ENCODE measurements at places on chromosomes 7 and 10.

DNA sequence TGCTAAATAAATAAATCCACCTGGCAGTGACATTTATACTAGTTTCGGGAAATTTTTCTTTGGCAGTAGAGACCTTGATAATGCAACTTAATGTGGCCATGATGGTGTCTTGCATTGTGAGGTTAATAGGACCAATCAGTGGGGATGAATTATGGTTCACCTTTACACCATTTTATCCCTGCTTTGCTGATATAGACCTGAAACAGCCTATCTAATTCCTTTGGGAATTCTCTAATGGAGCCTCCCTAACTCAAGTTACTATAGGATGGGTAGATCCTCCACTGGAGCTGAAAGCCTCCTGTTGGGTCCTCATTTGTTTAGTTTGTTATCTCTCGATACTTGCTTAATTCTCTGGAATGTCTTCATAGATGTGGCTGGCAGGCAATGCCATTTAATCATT lies 276.7 kb downstream of the CNTNAP2 start:
- DNase-seq, result no peak

DNA sequence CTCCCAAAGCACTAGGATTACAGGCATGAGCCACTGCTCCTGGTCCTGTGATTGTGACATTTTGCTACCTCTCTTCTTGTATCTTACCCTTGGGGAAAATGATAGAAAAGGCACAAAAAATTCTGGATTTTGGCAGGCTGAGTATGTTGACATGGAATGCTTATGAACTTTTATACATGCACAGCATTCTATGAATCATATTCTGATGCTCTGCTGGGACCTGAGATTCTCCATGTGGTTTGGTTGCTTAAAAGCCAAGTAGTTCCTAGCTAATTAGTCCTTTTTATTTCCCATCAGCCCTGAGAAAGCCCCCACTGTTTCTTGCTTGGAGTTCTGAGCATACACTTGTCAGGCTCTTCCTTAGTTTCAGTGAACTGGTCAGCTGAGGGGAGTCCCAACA lies 8.3 kb upstream of the KAZALD1 start:
- DNase-seq, result no peak

- DNase-seq, result no peak
Observed at GRCh38 chr7:80521809-80522208, 9.9 kb upstream of the GNAT3 start.

GRCh38 chr7:47582764-47583738 lies 1.1 kb upstream of the TNS3 start:
- no peak for DNase-seq

GRCh38 chr10:43671659-43672531 lies 23.2 kb upstream of the ZNF32 start:
- DNase-seq, result peak; percentile 16

GRCh38 chr10:129105266-129105665 lies 361.8 kb upstream of the MGMT start:
- DNase-seq, result no peak

- DNase-seq, result no peak
Observed at GRCh38 chr7:101159696-101160674, 5.4 kb downstream of the VGF start.

- DNase-seq, result no peak
Observed at GRCh38 chr10:59176241-59177030, at the start of gene PHYHIPL. PHYHIPL (plus strand) TSS chr10:59176643; CDS start chr10:59176854, 211 bp downstream.

DNA sequence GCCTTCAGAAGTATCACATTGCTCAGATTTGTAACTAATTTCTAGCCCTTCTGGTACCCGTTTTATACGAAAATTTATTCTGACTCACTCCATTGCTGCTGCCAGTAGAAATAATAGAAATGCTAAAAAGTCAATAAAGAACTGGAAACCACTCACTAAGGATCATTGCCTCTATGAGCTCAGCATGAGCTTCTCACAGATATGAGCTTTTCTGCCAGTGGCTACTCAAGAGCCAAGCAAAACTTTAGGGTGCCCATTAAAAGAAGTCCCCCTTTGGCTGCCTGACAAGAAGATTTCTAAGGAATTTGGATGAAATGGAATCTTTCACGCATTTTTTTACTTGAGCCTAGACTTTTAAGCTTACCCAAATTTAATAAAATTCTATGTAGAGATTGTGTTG lies 52.5 kb downstream of the GPR37 start:
- DNase-seq, result no peak

- DNase-seq, result no peak
Observed at GRCh38 chr10:92005978-92006377, 82.4 kb downstream of the BTAF1 start.

DNA sequence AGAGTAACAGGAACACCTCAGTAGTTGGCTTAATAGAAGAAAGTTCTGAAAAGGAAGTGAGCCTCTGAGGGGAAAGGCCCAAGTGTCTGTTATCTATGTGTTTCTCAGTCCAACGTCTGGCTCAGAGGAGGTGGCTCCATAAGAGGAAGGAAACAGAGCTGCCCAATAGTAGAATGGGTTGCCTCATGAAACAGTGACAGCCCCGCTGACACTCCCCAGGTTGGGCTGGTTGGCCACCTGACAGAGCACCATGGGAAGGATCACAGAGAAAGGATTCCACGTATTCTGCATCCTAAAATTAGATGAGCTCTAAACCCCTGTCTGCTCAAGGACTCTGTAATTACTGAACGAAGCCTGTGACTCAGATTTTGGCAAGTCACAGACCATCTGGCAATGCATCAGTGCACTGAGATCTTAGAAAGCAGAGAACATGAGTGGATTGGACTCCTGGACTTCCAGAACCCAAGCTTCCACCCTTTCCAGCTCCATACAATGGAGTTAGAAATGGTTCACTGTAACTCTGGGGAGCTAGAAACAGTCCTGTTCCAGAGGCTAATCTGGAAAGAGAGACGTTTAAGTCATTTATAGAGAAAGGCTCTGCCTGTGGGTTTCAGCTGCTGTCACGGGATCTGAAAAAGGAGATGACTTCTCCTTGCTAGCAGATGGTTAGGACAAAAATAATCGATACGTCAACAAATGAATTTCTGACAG lies 2.9 kb downstream of the PKD2L1 start:
- DNase-seq, result no peak

DNA sequence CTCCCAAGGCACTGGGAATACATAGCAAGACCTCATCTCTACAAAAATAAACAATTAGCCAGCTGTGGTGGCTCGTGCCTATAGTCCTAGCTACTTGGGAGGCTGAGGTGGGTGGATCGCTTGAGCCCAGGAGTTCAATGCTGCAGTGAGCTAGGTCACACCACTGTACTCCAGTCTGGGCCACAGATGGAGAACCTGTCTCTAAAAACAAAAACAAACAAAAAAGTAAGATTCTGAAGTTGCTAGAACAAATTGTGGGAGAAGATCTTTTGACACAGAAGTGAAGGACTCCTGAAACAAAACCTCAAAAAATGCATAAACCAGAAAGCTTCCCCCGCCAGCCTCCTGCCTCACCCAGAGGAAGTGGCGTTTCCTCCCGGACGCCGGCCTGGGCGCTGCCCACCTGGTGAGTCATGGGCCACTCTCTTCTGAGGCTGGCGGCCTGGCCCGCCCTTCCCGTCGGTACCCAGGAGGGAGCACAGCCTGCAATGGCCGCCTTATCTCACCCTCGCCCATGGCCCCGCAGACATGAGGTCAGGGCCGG lies 25.4 kb upstream of the ELN start:
- DNase-seq, result no peak

DNA sequence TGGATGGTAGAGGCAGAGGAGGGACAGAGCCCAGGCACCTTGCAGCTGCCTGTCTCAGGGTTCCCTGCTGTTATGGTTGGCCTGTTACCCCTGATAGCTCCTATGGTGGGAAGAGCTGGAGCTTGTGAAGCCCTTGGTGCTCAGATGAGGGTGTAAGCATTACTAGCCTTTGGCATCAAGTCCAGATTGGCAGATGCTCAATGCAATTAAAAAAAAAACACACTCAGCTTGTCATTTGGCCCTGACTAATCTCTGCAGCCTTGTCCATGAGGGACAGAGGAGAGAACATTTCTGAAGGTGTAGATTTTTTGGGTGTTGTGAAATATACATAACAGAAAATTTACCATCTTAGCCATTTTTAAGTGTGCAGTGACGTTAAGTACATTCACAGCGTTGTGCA lies 86.3 kb downstream of the PLPP4 start:
- peak; percentile 84 for DNase-seq

DNA sequence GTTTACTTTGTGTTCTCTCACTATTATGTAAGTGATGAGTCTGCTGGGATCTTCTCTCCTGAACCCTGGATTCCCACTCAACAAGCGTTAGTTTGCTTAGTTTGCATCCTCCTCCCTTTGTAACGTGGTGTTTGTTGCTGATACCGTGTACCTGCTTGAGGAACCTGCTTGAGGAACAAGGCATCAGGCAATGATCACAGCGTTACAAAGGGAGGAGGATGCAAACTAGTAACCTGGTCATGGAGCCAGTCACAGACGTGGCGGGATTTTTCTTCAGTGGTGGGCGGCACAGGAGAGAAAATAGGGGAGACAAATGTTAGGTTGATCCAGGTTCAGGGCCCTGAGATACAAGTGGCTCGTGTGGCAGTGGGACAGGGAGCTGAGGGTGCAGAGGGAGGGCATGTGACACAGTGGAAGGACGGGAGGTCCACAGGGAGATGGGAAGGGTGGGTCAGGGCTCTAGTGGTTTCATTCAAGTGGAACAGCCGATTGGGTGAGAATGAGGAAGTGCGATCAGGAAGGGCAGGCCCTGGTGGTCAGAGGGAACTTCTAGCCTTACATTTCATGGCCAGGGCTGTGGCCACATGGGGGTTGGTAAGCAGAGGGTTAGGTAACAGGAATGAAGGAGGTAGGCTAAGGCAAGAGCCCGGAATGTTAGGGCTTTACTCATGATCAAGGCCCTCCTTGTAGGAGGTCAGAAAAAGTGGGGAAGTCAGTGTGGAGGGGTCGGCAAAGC lies 38.0 kb downstream of the SNX10 start:
- DNase-seq, result no peak

GRCh38 chr10:114103284-114103683 lies 59.6 kb downstream of the ADRB1 start:
- DNase-seq, result no peak

DNA sequence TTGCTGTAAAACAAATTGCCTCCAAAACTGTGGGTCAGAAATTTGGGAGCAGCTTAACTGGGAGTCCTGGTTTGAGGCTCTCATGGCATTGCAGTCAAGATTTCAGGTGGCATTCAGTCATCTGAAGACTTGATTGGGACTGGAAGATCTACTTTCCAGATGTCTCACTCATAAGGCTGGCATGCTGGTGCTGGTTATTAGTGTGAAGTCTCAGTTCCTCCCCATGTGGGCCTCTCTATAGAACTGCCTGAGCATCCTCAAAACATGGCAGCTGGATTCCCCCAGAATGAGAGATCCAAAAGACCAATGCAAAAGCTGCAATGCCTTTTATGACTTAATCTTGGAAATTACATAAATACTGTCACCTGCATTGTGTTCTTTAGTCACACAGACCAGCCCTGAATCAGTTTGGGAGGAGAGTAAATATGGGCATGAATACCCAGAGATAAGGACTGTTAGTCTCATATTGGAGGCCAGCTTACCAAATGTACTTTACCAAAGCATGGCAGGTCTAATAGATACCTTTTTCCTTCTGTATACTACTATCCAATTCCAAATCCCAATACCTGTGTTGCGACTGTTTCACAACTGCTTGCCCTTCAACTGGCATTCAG lies 6.5 kb upstream of the HERPUD2 start:
- no peak for DNase-seq

DNA sequence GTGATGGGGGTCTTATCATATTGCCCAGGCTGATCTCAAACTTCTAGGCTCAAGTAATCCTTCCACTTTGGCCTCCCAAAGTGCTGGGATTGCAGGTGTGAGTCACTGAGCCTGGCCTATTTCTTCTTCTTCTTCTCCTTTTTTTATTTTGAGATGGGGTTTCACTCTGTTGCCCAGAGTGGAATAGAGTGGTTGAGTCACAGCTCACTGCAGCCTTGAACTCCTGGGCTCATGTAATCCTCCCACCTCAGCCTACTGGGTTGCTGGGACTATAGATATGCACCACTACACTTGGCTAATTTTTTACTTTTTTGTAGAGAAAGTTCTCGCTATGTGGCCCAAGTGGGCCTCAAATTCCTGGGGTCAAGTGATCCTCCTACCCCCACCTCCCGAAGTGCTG lies 124.3 kb downstream of the SKIDA1 start:
- DNase-seq, result no peak

DNA sequence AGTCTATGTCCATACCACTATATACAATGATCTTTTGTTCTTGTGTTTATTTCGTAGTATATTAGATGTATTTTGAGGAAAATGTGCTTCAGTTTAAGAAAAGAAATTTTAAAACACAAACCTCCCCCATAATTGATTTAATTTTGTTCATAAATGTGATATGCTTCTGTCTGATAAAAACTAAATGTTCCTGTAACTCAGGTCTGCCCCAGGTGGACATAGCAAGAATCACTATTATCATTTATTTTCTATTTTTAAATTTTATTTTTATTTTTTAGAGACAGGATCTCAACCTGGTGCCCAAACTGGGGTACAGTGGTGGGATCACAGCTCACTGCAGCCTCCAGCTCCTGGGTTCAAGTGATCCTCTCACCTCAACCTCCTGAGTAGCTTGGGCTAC lies 43.2 kb downstream of the BEND7 start:
- no peak for DNase-seq

- DNase-seq, result no peak
Observed at GRCh38 chr10:100119726-100120125, 38.1 kb upstream of the CPN1 start.

GRCh38 chr10:121216295-121216694 lies 365.1 kb downstream of the WDR11 start:
- no peak for DNase-seq

GRCh38 chr10:122307669-122308416 lies 36.7 kb downstream of the BTBD16 start:
- no peak for DNase-seq

DNA sequence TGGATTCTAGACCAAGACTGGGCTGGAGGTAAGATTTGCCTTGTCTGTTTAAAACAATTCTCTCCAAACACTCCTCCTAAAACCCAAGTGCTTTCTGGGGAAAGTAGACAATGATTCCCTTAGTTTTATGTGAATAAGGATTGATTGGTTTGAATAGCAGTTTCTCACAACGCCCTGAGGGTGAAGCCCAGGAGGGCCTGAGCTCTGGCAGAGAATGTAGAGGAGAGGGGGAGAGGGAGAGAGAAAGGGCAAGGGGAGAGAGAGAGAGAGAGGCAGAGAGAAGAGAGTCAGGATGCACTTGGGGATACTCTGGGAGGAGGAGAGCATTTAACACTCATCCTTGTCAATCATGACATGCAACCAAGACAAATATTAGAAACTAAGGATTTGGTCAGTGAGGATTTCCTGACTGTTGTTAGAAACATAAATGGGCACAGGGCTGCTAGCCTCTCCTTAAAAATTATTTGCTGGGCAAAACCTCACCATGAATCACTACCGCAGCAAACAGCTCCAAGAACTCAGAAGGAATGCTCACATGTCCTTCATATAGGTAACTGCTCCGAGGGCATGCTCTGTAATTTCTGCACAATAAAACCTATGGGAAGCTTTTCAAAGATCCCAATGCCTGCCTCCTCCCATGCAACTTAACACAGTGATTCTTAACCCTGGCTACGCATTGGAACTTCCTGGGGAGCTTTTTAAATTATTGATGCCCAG lies 55.2 kb upstream of the RAPGEF5 start:
- DNase-seq, result no peak

- DNase-seq, result no peak
Observed at GRCh38 chr10:96670786-96671185, 49.5 kb downstream of the PIK3AP1 start.
